ENCODE measurements at places on chromosomes 3 and 15.
A peak's percentile ranks its signal among the peaks of the same experiment; 100 is the strongest.

DNA sequence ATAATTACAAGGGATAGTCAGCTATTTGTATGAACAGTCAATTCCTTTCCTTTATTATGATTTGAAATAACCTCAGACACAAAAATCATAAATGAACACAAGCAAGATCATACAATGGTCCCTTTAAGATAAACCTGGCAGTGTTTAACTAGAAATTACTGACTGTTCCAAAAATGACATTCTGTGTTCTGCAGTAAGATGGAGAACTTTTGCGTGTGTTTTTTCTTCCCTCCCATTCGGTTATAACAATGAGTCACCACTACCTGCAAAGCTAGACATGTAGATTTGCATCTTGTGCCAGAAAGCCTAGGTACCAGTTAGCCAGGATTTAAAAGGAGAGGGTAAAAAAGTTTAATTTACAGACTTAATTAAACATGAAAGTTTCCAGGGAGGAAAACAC is 248.2 kb upstream of the ADAMTS9 start:
- no peak for DNase-seq

GRCh38 chr3:48248095-48248850 is 7.4 kb downstream of the ZNF589 start:
- DNase-seq = no peak

DNA sequence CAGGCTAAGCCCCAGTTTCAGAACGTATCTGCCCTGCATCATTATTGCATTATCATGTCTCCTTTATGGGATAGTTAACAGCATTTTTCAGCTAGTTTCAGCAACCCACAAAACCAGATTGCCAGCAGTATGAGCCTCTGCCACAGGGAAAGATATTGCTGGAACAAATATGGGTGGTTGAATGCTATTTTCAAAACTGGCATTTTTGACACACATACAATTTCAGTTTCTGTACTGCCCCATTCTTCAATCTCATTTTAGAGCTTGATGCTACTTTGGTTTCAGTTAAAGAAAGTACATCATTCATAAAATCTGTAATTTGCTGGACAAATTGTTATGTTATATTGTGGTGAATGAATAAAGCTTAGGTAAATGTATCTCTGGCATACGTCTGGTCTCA is 1037.5 kb downstream of the NAALADL2 start:
- DNase-seq = no peak

- DNase-seq = no peak
Measured at GRCh38 chr3:109545746-109546145, 208.4 kb upstream of the DPPA4 start.

DNA sequence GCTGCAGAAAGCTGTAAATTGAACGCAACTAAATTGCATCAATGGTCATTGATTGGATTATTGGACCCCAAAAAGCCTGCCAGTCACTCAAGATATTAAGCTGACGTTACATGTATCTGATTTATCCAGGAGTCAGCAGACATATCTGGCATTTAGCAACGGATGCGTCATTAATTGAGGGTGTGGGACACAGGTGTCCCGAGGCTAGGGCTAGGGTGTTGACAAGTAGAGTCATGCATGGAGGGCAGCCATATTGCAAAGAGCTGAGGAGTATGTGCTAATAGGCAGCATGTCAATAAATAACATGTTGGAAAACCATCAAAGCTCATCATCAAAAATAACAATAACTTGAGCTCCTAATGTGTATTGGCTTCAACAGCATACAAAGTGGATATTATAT is 234.5 kb upstream of the GOLGA6L4 start:
- DNase-seq = no peak

DNA sequence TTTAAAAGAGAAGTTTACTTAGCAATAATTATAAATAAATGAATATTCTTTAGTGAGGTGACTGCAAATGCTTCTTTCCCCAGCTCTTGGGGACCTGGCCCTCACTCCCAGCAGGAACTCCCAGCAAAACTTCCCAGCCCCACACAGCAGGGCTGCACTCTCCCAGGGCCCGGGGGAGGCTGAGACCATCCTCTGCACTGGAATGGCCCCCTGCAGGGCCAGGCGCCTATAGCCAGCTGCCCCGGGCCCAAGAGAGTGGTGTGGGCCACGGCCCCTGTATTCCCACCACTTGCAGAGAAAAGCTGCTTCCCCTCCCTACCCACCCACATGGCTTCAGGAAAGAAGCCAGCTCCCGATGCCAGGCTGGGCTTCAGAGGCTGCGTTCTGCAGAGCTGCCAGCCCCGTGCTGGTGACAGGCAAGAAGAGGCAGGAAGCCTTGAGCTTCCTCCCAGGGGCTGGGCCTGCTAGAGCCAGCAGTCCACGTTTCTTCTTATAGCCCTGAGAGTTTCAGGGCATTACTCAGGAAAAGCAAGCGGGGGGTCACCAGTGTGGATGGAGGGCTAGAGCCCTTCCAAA is 20.0 kb downstream of the IDH2 start:
- DNase-seq = no peak

- no peak for DNase-seq
Measured at GRCh38 chr3:68482565-68482964, 449.8 kb downstream of the TAFA4 start.

DNA sequence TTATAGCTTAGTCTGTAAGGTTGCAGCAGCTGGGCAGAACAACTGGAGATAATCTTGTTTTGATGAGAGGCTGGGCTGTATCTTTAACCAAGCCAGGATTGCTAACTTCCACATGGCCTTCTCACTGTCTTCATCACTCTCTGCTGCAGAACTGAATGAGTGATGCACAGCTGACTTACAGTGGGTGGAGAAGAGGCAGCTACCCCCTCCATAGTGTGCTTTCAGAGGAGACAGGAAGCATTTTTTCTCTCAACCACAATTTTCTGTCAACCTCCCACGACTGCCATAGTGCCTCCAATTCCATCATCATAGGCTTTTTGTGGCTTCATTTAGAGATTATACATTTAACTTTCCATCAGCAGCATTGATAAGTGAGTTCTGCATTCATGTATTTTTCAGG is 168.2 kb downstream of the CLSTN2 start:
- no peak for DNase-seq

DNA sequence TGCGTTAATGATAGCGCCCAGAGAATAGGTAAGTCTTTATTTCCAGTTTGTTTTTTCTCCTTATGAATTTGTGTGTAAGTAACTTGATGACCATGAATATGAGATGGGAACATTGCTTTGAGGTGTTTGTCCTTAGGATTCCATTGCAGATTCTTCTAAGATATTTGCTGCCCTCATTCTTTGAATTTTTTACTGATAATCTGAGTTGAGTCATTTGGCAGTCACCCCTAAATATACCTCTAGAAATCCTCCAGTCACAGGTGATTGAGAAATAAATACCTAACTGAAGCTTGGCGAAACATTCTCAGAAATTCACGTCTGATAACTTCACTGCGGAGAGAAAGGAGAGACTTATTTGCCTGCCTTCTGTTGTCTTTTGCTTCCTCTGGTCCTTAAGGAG is 345.5 kb downstream of the SQOR start:
- no peak for DNase-seq

- DNase-seq = peak; percentile 7
Measured at GRCh38 chr3:15858547-15859506, 61.0 kb upstream of the ANKRD28 start.

GRCh38 chr3:22939349-22939748 is 263.8 kb upstream of the UBE2E2 start:
- no peak for DNase-seq
